ENCODE measurements at places on chromosomes 12 and 14.

- no peak for DNase-seq
Observed at GRCh38 chr14:104009297-104009696, 67.0 kb upstream of the RD3L start.

DNA sequence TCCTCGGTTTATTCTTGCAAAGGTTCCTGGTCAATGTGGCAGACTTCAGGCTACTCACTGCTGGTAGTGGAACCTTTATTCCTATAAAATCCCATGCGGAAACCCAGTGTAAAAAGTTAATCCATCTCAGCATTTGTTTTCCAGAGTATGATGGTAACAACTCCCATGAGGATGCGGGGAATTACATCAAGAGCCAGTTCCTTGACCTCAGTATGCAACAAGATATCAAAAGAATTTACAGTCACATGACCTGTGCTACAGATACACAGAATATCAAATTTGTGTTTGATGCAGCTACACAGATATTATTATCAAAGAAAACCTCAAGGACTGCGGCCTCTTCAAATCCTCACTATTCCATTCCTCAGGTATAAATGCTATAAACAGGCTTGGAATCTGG is 19.3 kb downstream of the CPM start:
- DNase-seq, result no peak

DNA sequence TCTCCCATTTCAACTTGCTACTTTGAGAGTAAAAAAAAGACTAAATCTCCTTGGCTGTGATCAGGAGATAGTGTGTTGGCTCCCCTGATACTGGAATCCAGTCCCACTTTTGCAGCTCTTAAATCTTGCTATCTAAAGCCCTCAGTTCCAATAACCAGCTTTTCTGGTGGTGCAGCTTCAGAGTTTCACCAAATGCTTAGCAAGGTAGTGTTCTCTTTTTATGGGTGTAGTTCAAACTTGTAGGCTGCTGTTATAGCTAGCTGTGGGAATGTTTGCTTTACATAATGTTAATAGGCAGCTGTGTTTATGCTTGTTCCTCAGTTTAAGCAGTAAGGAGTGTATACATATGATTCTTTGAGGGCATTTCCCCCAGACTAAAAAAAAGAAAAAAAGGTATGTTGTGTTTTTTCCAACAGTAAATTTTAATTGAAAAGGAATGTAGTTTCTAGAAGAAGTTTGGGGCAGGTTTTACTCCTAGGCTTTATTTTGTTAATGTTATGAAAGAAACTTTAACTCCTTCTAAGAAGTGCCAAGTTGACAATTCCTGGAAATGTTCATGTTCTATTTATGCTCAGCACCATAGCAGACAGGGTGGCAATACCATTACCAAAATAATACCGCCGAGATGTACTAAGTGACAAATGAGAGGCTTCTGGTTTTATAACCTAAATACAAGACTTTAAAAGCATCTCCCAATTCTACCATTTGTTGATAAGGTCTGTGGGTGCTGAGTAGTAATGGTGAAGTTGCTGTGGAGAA is 12.1 kb downstream of the CRADD start:
- no peak for DNase-seq

GRCh38 chr14:74297986-74298385 is 4.7 kb downstream of the ABCD4 start:
- no peak for DNase-seq

- DNase-seq, result no peak
Observed at GRCh38 chr14:100443603-100444002, 120.5 kb downstream of the SLC25A47 start.

DNA sequence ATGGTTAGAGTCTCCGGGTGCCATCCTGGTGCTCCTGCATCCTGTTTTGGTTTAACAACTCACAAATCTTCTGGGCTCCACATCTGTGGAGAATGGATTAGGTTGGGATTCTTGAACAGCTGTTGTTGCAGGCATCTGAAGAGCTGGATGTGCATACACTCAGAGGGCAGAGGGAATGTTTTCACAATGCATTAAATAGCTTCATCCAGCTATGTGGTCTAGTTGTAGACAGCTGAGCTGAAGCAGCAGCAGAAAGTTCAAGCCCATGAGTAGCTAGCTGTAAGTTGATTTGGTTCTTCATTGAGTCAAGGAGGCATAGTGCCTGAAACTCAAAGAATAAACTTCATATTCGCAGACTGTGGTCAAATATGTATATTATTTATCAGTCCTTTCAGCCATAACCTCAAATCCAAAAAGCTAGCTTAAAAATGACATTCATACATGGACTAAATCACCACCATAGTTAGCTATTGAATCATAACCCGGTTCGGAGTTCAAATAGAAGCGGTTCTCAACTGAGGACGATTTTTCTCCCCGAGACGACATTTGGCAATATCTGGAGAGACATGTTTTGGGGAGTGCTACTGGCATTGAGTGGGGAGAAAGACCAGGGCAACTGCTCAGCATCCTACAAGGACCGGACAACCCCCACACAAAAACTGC is 858 bp upstream of the ANKRD13A start:
- no peak for DNase-seq

All from SK-N-SH (cell line).